CMK (cell line): ENCODE measurements at places on chromosomes 5 and 9.

DNA sequence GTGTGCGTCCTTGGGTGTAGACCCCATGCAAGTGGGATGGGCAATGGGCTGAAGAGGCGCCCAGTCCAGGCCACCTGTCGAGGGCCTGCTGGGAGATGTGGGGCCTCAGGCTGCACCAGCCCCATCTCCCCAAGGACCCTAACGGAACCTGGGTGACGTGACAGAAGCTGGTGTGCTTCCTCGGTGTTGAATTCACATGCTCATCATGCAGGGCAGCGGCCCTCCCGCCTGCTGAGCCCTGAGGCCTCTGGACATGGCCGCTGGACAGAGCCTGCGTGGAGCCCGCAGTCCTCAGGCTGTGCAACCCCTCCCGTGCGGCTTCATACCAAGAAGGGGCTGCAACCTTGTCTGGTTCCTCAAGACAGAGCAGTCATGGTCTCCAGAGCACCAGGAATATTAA is 26.8 kb downstream of the TERT start:
- no peak for DNase-seq

GRCh38 chr5:132768485-132768868 is 8.6 kb downstream of the SEPTIN8 start:
- no peak for DNase-seq

DNA sequence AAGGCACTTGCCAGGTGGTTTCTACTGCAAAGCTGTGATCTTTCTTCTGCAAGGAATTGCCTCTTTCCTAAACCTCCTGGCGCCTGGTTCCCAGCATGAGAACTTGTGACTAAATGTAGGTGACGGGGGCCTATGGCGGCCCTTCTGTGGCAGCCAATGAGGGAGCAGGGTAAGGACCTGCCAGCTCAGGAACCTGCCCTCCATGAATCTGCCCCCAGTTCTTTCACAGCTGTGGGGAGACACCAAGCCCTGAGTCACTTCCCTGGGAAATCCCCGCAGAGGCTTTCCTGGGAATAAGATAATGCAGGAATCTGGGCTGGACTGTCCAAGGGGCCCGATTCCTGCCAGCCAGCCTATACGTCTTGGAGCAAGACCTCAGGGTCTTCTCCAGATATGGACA is 56.7 kb upstream of the CTNNA1 start:
- no peak for DNase-seq

- no peak for DNase-seq
Measured at GRCh38 chr5:108174286-108174685, 207.6 kb downstream of the FBXL17 start.

DNA sequence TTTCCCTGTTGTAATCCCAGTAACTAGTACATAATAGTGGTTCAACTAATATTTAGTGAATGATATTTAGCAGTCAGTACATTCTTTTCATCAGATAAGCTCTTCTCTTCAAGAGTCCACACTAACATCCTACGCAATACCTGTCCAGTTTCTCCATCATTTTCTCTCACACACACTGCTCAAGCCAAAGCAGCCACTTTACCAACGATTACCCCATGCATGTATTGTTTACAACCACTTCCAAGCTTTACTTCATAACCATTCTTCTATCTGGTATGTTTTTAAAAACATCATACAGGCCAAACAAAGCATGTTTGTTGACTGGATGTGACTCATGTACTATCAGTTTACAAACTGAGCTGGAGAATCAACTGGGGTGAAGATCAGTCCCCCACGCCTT is 7.3 kb downstream of the UBTD2 start:
- DNase-seq = no peak

- DNase-seq = no peak
Measured at GRCh38 chr9:111798786-111799185, 4.0 kb upstream of the SHOC1 start.

DNA sequence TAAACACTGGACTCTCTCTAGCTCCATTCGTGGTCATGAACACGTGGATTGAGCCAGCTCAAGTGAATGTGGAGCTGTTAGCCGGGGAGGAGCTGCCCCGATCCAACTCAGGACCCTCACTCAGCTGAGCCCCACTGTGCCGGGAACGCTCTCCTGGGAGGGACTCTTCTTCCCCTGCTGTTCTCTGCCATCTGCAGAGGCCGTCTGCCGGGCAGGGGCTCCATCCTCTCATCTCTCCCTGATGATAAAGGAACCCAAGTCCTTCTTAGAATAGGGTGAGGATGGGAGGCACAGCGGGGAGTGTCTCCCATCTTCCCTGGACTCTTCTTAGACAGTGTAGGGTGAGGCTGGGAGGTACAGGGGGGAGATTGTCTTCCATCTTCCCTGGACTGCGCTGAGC is 120.5 kb upstream of the IRX4 start:
- DNase-seq = no peak

GRCh38 chr9:130140706-130141105 is 31.5 kb upstream of the NCS1 start:
- DNase-seq = no peak

- DNase-seq = no peak
Measured at GRCh38 chr5:79699763-79700400, 10.2 kb downstream of the CMYA5 start.

DNA sequence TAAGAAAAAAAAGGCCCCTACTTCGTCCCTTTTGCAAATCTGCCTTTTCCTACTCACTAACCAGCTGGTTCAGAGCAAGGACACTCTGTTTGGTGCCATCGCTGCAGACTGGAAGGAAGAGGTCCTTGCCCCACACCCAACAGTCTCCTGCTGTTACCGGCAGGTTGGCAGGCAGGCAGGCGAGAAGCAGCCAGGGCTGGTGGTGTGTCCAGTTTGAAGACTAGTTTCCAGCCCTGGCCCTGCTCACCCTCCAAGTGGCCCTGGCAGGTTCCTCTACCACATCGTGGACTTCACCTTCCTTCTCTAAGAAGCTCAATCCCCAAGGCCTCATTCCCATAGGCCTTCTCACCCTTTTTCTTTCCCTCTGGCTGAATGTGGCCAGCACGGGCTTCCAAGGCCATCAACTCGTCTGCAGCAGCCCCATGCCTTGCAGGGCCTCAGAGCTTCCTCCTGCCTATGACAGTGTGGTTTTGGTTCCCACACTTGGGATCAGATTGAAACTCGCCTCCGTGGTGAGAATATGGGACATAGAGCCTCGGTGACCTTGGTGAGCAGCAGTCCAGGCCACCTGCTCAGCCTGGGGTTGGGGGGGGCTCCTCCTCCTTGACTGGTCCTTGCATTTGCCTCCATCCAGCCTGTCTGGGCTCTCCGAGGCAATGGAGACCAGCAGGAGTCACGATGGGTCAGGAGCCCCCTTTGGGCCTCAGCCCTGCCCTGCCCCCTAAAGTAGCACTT is 22.9 kb downstream of the TGFBI start:
- DNase-seq = no peak

DNA sequence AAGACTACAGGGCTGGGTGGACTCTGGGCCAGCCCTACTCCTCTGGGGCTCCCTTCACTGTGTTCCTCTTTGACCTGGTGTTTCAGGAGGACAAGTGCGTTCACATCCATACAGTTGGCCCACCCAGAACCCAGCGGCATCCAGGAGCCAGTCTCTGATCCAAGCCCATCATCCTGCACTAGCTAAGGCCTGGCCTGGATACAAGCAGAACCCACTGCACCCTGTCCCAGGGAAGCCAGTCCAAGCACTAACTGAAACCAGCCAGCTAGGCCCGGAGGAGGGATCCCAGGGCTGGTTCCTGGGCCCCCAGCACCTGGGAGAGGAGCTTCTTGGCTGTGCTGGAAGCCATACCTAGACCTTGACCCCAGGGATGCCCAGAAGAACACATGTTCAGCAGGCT is 4.1 kb upstream of the GBGT1 start:
- no peak for DNase-seq

GRCh38 chr5:35047785-35048404 is at the start of gene AGXT2:
Gene AGXT2 (minus strand): TSS chr5:35047949. CDS start chr5:35047892, 57 bp downstream.
- no peak for DNase-seq

DNA sequence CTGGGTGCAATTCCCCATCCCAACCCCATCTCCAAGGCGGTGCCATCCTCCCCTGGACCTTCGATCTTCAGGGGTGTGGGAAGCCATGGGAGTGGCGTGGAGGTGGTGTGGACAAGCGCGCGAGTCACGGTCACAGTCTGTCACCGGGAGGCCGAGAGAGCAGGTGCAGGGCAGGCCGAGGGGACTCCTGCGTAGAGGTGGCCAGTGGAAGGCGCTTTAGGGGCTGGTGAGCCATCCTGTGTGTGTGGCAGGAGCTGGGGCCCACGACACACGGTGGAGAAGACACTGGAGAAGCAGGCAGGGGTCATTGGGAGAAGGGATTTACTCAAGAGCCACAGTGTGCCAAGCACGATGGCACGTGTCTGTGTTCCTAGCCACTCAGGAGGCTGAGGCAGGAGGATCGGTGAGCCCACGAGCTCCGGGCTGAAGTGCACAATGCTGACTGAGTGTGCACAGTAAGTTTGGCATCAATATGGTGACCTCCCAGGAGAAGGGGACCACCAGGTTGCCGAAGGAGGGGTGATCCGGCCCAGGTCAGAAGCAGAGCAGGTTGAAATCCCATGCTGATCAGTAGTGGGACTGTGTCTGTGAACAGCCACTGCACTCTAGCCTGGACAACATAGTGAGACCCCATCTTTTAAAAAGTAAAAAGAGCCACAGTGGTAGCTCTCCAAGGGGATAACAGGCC is 145.1 kb upstream of the PHYKPL start:
- no peak for DNase-seq

DNA sequence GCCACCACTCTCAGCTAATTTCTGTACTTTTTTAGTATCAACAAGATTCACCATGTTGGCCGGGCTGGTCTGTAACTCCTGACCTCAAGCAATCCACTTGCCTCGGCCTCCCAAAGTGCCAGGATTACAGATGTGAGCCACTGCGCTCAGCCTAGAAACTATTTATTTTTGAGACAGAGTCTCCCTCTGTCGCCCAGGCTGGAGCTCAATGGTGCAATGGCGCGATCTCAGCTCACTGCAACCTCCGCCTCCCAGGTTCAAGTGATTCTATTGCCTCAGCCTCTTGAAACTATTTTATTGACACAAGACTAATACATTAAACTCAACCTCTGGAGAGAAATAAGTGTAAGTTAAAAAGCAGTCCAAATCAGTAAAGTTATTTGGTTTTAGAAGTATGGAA is 34.0 kb downstream of the IL6ST start:
- no peak for DNase-seq

GRCh38 chr5:116747881-116748280 is 173.3 kb upstream of the SEMA6A start:
- DNase-seq = no peak

- DNase-seq = no peak
Measured at GRCh38 chr9:130689937-130690700, 3.5 kb upstream of the EXOSC2 start.

DNA sequence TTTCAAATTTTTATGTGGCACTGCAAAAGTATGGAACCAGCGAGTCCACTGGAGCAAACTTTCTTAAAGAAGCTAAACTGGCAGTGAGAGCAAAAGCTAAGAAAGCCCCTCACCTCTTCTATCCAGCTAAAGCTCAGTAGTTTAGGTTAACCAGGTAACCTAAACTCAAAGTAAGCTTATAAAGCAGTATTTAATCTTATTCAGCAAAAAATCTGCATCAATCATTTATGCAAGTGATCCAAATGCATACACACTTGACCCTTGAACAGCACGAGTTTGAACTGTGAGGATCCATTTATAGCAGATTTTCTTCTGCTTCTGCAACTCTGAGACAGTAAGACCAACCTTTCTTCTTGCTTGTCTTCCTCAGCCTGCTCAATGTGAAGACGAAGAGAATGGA is 363.8 kb upstream of the CDH18 start:
- no peak for DNase-seq

DNA sequence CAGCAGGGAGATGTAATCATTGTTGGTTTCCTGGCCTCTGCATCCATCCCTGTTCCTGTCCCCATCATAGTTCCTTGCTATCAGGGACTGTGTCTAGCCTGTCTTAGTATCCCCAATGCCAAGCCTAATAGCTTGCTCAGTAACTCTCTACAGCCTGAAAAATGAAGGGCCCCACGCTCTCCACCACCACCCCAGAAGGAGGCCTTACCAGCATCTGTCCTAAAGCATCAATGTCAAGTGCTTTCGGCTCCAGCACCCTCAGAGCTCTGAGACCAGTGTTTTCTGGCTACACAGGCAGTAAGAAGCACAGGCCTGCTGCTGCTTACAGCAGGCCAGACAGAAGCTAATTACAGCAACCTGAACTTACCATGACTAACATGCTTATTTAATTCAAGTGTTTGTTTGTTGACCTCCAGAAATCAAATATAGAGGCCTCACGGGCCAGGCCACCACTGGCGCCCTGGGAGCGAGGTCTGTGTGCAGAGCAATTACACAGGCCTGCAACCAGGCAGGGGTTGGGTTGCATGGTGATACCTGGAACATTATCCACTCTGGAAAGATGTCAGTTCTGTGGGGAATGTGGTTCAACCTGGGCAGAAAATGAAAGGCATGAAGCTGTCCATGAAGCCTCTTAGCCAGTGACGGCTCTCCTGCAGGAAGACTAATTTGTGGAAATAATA is 124.3 kb downstream of the SLC1A3 start:
- no peak for DNase-seq

GRCh38 chr5:141797425-141797824 is 80.8 kb downstream of the PCDH1 start:
- DNase-seq = no peak

DNA sequence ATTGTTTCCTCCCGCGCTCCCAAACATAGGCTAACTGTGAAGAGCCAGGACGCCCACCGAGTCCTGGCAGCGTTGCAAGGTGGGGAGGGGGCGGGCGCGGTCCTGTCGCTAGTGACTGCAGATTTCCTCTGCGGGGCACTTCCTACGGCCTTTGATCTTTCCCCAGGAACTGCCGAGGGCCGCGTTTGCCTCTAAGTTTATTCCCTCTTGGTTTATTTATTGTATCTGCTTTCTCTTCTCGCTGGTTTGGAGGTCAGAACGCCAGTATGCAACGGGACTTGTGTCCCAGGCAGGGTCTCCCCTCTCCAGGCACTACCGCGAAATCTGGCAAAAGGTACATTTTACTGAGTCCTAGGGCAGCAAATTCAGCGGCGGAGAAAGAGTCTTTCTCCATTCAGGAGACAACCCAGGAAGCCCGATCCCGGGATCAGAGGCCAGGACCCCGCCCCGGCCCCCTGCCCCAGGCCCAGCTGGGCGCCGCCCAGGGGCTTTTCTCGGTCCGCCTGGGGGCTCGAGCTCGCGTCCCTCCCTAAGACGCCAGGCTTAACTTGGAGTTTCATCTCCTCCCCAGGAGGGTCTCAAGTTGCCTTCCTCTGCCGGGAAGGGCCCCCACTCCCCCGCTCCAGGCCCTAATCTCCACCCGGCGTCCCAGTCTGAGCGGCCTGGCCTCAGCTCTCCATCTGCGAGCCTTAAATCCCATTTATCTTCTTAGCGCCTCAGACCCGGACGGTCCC is 884 bp upstream of the EGFLAM start:
- no peak for DNase-seq

DNA sequence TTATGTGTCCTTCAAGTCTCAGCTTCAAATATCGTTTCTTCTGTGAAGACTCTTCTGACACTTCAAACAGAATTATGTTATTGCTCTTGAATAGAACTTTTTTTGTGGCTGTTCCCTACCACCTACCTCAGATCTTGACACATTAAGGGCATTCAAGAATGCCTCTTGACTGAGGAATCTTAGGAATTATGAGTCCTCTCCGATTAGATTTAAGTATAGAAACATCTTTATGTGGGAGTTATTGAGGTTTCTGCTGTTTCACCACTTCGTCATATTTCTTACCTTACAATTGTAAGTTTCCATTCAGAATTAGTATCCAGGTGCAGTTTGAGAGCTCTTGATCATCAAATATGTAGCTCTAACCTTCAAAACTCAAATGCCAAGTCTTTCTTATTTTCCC is 324.2 kb upstream of the NUDT12 start:
- DNase-seq = no peak
